ENCODE measurements at places on chromosomes 11 and 22. TPM values are rescaled to one million over a fixed set of nuclear protein-coding genes. Genes with fewer than 3 reads are reported as not detected.

YIF1A gene
- 217 TPM for total RNA-seq

OSBPL5 gene
- total RNA-seq = 9.9 TPM

OPCML gene
- not detected for total RNA-seq

ADAMTS15 gene
- total RNA-seq = 1.2 TPM

CDC42BPG gene
- 0.07 TPM for total RNA-seq

DNA sequence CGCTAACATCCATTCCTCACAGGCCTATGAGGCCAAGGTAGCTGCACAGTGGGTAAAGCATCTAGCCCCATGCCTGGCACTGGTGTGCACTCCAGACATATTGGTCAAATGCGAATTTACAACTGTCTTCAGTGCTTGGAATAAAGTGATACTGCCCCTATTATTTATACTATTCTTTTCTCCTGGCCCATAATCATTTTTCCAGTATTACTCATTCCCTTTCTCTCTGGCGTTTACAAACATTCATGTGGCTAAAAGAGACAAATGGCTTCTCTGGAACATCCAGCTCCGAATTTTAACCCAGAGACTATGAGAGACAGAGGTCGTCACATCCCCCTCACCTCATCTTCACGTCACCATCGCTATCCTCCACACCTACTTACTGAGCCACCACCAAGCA, 87.2 kb upstream of the PITPNB start:
- no peak for DNase-seq

DNA sequence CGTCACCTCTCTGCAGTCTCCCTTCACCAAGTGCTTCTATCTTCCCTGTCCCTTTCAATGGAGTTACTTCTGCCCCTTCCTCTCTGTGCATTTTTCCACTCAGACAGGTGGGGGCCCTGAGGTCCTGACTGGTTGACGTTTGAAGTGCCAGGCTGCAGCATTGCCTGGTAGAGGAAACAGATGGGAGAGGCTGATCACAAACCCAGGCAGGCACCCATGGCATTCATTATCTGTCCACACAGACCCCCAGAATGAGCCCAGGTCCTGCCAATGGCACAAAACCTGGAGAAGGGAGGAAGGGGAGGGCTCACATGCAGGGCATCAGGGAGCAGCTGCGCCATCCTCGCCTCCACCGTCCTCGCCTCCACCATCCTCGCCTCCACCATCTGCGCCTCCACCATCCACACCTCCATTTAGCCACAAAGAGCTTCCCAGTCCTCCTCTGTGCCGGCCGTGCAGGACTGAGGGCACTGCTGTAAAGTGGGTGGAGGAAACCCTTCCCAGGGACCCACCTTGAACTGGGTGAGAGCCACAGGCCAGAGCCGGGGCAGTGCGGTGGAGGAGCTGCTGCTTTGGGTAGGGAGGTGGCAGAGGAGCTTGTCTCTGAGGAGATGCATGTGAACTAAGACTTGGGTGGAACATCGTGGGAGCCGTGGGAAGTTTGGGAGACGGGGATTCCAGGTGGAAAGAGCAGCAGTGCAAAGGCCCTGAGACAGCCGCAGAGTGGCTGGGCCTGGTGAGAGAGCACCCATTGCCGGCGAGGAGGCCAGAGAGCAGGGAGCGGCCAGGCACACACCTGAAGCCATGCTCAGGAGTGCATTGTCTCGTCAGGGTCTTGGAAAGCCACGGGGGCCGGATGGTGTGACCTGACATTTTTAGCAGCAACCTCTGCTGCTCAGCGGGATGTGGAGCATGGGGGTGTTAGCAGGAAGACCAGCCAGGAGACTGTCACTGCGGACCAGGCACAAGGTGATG, 145.1 kb downstream of the TBC1D22A start:
- no peak for DNase-seq

DNA sequence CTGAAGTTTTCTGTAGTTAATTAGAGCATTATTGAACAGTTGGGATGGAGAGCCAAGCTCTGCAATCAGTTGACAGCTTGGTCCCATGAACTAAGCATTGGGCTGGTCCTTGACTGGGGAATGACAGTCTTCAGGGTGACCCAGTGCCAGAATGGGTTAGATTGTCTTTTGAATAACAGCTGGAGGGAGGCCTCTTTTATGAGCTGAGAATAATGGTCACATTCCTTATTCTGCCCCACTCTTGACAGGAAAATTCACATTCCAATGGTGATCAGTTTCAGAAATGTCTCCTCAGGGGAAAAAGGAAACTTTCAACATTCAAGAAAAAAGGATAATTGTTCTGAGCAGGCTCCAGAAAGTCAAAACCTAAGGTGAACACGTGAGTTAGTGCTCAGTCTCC, 113.9 kb downstream of the KIRREL3 start:
- no peak for DNase-seq

DNA sequence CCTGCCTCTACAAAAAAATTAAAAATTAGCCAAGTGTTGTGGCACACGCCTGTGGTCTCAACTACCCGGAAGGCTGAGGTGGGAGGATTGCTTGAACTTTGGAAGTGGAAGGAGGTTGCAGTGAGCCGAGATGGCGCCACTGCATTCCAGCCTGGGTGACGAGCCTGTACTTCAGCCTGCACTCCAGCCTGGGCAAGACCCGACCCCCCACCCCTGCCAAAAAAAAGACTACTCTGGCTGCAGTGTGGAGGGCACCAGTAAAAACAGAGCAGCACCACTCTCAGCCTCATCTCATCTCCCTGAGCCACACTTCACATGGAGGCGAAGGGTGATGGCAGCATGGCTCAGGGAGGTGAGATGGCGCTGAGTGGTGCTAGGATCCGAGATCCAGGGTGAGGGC, 50.3 kb upstream of the THY1 start:
- DNase-seq = no peak

DNA sequence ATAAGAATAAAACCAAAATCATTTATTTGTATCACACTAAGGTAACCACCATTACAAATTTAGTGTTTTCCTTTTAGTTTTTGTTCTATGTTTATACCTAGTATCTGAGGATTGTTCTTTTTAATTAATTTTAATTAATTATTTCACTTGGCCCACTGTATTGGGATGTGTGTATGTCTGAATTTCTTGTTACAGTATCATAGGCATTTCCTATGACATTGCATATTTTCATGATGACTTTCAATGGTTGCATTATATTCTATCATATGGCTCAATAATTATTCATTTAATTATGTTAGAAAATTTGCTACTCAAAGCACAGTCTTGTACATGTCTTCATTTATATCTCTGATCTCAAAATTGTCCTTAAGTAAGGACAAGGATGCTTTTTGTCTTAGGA, 41.0 kb downstream of the C11orf71 start:
- DNase-seq = no peak

DNA sequence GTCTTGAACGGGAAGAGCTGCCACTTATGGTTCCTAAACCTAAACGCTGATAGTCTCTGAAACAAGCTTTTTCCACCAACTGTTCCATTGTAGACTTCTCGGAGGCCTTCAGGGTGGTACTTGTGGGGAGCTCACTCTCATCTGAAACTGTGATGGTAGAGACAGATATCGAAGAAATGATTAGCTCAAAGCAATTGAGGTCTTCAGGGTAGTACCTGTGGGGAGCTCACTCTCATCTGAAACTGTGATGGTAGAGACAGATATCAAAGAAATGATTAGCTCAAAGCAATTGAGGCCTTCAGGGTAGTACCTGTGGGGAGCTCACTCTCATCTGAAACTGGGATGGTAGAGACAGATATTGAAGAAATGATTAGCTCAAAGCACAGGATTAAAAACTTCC, 175.7 kb downstream of the SWAP70 start:
- no peak for DNase-seq

DNA sequence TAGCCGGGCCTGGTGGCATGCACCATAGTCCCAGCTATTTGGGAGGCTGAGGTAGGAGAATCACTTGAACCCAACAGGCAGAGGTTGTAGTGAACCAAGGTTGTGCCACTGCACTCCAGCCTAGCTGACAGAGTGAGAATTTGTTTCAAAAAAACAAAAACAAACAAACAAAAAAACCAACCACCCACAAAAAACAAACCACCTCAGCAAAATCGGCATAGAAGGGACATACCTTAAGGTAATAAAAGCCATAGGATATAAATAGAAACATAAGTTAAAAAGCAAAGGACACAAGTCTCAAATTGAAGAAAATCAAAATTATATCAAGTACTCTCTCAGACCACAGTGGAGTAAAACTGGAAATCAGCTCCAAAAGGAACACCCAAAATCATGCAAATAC, 33.2 kb downstream of the PIWIL3 start:
- DNase-seq = no peak

- DNase-seq = no peak
Observed at GRCh38 chr22:29541845-29542244, 11.7 kb downstream of the THOC5 start.

DNA sequence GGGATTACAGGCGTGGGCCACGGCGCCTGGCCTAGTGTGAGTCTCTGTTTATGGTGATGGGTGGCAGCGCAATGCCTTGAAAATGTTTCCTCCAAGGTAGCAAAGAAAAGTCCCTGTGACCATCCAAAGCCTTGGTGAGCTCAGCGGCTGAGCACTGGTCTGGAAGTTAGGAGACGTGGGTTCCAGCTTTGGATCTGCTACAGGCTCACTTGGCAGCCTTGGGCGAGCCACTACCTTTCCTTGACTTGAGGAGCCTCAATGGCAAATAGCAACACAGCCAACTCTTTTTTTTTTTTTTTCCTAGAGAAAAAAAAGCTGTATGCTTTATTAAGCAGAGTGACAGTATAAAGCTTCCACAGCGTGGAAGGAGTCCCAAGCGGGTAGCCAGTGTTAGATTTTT, 61.3 kb upstream of the RASD2 start:
- DNase-seq = no peak

- no peak for DNase-seq
Observed at GRCh38 chr11:81197396-81197795, 1536.3 kb downstream of the FAM181B start.

GRCh38 chr11:115672412-115672811, 168.2 kb upstream of the CADM1 start:
- DNase-seq = no peak

- DNase-seq = no peak
Observed at GRCh38 chr11:116339306-116340098, 433.3 kb downstream of the BUD13 start.

All from MG63 (cell line).